Bronchus fibroblast of lung (primary cell): ENCODE measurements at places on chromosomes 7 and 10. TPM values are rescaled to one million over a fixed set of nuclear protein-coding genes. Genes with fewer than 3 reads are reported as not detected.

Gene PALD1
- total RNA-seq: 1.3 and 1.5 TPM in 2 replicates

Gene HIPK2
- 14.7 and 15.5 TPM in 2 replicates for total RNA-seq

Gene EMX2
- not detected in 2 replicates for total RNA-seq

Gene CRHR2
- not detected in 2 replicates for total RNA-seq
